ENCODE measurements at places on chromosomes 5 and 9.

DNA sequence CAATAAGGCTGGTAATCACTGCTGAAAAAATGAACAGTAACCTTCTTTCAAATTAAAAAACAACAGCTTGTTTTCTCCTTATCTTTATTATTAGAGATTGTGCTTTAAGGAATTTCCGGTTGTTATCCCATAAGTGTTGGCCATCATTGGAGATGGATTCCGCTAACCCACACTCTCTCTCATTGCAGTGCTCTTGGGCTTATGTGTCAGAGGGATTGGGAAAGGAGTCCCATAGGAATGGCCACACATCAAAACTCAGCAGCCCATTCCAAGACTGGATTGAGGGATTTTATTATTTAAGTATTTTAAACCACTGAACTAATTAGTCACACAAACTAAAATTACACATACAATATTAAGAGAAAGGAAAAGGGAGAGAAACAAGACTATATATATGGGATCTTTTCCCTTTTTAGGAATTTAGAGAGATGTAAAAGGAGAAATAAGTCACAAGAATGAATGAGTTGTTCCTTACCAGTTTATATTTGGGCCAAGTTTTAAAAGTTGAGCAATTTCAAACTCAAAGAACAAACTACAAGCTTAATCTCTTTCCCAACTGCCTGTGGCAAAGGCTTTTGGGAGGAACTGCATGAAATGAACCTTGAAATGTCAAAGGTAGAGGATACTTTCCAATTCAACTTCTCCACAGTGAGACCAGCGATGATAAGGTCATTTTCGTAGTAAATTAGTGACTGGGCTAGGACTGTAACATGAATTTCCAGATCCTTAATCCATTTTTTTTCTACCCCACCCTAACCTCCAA lies 2.4 kb downstream of the SPINK6 start:
- no peak overlapping the region for H3K27ac ChIP-seq
- H3K36me3 ChIP-seq = no peaks in the 10 kb centered on the region
- H3K4me1 ChIP-seq = peaks cover 3% of the 10 kb centered on the region
- peaks cover 14% of the 10 kb centered on the region for H3K27me3 ChIP-seq
- H3K4me3 ChIP-seq = no peak overlapping the region

- no peak for DNase-seq
- peak overlapping the region; percentile 99 for H3K4me3 ChIP-seq
- peaks cover 15% of the 10 kb centered on the region for H3K27me3 ChIP-seq
- H3K27ac ChIP-seq = peak overlapping the region; percentile 97
- H3K4me1 ChIP-seq = peaks cover 19% of the 10 kb centered on the region
Observed at GRCh38 chr5:88503041-88503345, 234.3 kb upstream of the TMEM161B start.

- no peak overlapping the region for H3K27ac ChIP-seq
- no peaks in the 10 kb centered on the region for H3K27me3 ChIP-seq
- no peaks in the 10 kb centered on the region for H3K4me1 ChIP-seq
- H3K4me3 ChIP-seq = no peak overlapping the region
Observed at GRCh38 chr9:16925426-16925825, 55.0 kb upstream of the BNC2 start.

DNA sequence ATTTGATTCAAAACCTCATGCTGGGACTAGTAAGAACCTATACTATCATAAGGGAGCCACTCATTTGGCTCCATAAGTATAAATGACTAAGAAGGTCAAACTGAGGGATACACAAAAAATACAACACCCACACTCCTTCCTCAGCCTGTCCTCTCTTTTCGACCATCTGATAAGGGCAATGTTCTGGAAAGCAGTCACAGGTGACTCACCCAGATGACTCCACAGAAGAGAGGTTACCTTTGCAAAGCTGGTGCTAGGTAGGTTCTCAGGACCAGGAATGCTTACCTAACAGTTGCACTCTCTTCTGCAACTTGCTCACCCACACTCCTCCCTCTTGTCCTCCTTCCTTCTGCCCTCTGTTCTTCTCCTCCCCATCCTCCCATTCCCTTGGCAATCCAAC lies 32.9 kb downstream of the LHFPL2 start:
- no peaks in the 10 kb centered on the region for H3K36me3 ChIP-seq
- H3K4me1 ChIP-seq = no peaks in the 10 kb centered on the region
- no peak overlapping the region for H3K27ac ChIP-seq
- peaks cover 5% of the 10 kb centered on the region for H3K27me3 ChIP-seq
- H3K4me3 ChIP-seq = no peak overlapping the region
- no peak for DNase-seq

DNA sequence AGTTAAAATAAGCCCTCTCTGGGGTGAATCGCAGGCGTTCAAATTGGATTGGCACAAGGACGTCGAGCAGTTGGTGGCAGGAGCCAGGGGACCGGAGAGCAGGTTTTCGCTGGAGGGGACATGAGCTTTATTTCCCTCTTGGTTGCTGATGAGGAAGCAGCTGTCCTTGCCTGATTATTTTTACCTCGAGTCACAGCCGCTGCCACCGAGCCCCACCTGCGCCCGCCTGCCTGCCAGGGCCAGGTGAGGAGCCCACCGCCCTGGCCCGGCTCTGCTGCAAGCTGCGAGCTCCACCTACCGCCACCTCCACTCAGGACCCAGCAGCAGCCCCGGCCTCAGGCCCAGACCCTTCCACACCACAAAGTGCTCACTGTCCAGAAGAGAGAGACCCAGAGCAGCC lies 9.0 kb upstream of the ADGRD2 start:
- H3K4me1 ChIP-seq = no peaks in the 10 kb centered on the region
- DNase-seq = no peak
- no peak overlapping the region for H3K27ac ChIP-seq

DNA sequence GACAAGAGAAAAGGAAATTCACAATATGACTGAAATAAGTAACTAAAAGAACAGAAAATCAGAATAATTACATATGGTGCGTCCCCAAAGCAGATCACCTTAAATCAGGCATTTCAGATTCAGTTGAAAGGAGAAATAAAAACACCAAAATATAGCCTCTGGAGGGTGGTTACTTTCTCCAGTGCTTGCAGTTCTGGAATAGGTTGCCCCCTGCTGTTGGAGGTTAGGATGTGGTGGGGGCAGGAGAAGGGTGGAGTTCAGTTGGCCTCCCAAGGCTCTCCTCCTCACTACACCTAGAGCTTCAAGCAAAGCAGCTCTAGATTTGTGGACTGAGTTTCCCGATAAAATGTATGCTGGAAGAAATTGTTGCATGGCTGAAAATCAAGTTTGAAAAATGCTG lies 338.2 kb upstream of the TLE4 start:
- no peaks in the 10 kb centered on the region for H3K36me3 ChIP-seq
- no peaks in the 10 kb centered on the region for H3K27me3 ChIP-seq
- DNase-seq = no peak
- no peak overlapping the region for H3K27ac ChIP-seq
- H3K4me3 ChIP-seq = no peak overlapping the region

DNA sequence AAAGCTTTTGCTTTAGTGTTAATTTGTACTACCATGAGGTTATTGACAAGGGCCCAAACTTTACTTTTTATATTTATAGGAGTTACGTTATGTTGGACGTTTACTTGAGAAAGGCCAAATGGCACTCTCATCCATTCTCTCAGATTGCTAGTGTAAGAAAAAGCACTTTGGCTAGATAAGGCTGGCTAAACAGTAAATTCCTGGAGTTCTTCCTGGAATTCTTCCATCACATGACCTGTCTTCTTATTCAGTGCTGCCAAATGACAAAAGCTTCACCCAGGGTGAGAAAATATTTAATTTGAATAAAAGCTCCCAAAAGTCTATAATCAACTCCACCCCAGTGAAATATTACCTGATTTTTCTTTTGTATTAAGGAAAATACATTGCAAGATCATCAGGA lies 1568.9 kb upstream of the ACO1 start:
- H3K27ac ChIP-seq = no peak overlapping the region
- no peaks in the 10 kb centered on the region for H3K27me3 ChIP-seq
- no peak overlapping the region for H3K4me3 ChIP-seq
- no peaks in the 10 kb centered on the region for H3K4me1 ChIP-seq
- no peaks in the 10 kb centered on the region for H3K36me3 ChIP-seq

DNA sequence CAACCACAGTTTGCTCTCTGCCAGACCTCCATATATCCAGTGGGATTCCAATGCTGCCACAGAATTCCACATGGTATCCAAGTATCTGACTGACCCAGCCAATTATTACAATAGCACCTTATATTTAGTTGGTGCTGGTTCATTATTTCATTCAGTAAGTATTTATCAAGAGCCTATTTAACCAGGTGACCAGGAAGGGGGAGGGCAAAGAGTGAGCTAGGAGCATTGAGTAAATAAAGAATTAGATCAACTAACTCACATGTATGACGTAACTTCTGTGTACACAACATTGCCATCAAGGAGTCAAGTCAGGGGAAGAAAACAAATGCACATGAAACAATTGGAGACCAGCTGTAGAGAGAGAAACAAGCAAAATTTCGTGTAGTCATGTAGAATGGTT lies 207.1 kb upstream of the PAPPA start:
- H3K36me3 ChIP-seq = no peaks in the 10 kb centered on the region
- no peaks in the 10 kb centered on the region for H3K4me1 ChIP-seq
- H3K27ac ChIP-seq = no peak overlapping the region
- H3K27me3 ChIP-seq = no peaks in the 10 kb centered on the region
- H3K4me3 ChIP-seq = no peak overlapping the region
- DNase-seq = no peak

DNA sequence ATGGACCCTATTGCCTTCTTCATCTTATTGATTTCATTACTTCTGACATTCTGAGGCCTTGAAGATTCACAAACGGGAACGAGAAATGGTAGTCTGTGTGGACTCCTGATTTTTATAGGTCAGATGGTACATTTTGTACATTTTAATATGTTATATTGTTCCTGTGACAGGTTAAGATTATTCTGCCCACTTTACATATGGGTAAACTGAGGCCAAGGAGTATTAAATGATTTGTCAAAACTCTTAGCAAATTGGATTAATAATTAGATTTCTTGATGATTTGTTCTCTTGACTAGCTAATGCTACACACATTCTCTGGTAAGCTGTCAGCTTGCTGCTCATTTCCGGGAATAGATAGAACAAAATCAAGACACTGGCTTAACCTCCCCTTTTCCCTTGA lies 1.9 kb downstream of the FAM53C start:
- peaks cover 23% of the 10 kb centered on the region for H3K4me1 ChIP-seq
- no peak overlapping the region for H3K27ac ChIP-seq
- peaks cover 2% of the 10 kb centered on the region for H3K36me3 ChIP-seq

- no peak overlapping the region for H3K27ac ChIP-seq
- H3K4me3 ChIP-seq = no peak overlapping the region
- H3K4me1 ChIP-seq = peaks cover 20% of the 10 kb centered on the region
- H3K27me3 ChIP-seq = no peaks in the 10 kb centered on the region
- DNase-seq = no peak
Observed at GRCh38 chr5:175681968-175682340, 24.1 kb downstream of the HRH2 start.

DNA sequence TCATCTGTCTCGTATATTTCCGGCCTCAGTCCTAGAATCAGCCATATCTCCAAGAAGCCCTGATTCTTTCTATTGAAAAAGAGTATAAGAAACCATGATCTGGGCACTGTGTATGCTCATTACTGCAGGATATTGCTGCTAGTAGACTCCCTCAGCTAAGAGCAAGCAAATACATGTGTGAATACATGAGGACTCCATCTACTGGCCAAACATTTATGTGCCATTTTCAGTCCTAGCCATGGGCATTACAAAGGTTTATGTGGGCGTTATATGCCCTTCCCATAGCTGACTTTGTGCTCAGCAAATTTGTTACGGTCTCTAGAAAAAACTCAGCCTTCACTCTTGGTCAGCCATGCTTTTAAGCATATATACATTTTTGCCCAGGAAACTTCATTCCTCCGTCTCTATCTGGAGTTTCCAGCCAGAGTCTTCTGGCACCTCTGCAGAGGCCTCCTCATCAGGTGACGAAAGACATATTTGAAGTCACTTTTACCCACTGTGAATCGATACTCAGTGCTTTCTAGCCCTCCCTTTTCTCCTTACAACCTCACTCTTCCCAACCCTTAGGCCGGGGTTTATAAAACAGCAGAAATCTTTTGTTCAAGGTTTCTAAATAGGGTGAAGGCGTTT lies 1495.6 kb upstream of the CDH6 start:
- no peaks in the 10 kb centered on the region for H3K36me3 ChIP-seq
- H3K27me3 ChIP-seq = no peaks in the 10 kb centered on the region
- H3K27ac ChIP-seq = no peak overlapping the region
- no peaks in the 10 kb centered on the region for H3K4me1 ChIP-seq
- no peak overlapping the region for H3K4me3 ChIP-seq

DNA sequence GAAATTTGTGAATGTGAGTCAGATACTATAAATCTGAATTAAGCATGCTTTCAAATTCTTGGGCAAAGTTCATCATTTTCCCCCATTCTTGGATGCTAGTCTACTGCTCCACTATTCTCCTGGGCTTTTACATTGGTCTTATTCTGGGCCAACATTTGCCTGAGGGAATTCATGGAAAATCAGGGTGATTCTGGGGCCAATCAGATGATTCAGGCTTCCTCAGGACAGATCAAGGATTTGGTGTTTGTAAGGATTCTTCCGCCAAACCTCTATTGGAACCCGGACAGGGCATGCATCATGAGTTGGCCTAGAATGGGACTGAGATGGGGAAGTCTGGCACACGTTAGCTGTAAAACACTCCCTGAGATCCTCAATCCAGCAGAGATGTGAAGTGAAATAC lies 113.8 kb downstream of the MEF2C start:
- no peaks in the 10 kb centered on the region for H3K4me1 ChIP-seq
- no peak overlapping the region for H3K27ac ChIP-seq
- no peak for DNase-seq

DNA sequence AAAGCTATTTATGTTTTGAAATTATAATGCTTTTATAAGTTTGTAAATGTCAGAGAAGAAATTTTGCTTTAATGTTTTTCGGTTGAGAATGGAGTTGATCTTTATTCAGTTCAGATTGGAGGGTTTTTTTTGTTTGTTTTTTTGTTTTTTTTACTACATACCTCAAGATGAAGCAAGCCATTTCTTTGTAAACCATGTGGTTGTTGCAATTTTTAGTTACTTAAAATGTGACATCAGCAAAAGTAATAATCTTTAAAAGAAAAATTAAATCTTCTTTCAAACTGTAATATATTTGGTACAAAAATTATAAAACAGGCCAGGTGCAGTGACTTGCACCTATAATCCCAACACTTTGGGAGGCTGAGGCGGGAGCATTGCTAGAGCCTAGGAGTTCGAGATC lies 102.6 kb downstream of the CDC42SE2 start:
- H3K27ac ChIP-seq = peak overlapping the region; percentile 96
- no peaks in the 10 kb centered on the region for H3K27me3 ChIP-seq
- H3K4me3 ChIP-seq = peak overlapping the region; percentile 60
- DNase-seq = no peak

GRCh38 chr5:116329503-116329902 lies 244.7 kb downstream of the COMMD10 start:
- H3K4me3 ChIP-seq = no peak overlapping the region
- no peaks in the 10 kb centered on the region for H3K36me3 ChIP-seq
- H3K27me3 ChIP-seq = no peaks in the 10 kb centered on the region
- no peak for DNase-seq
- H3K4me1 ChIP-seq = no peaks in the 10 kb centered on the region
